Activated effector memory CD4-positive, alpha-beta T cell treated with anti-CD3 and anti-CD28 coated beads, Interleukin-2, amount 50 U/mL, for 16 hours (primary cell): ENCODE measurements at places on chromosomes 5 and 9.

GRCh38 chr5:7330256-7330655 is 65.7 kb upstream of the ADCY2 start:
- DNase-seq = no peak

DNA sequence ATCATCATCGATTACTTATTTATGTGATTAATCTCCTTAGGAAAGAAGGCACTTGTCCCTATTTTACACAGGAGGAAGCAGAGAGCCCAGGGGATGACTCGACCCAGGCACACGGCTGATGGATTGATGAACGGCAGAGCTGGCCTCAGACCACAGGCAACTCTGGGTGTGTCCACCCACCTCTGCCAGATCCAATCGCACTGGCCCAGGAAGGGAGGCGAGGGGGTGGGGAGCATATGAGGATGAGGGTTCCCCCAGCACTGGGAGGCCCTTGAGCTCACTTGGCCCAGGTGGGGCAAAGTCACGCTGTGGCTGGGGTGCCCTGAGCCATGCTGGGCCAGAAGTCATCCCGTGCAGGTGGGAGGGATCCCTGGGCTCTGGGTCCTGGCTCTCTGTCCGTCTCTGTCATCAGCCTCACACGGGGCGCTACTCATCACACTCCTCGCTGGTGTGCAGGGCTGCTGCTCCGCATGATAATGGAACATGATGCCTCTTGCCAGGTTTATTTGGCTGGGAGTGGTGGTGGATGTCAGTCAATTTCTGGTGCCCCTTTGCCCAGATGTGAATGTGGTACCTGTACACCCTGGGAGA is 160.1 kb downstream of the GAPVD1 start:
- no peak for DNase-seq

GRCh38 chr9:116899337-116900006 is 212.4 kb downstream of the TRIM32 start:
- no peak for DNase-seq

- DNase-seq = peak; percentile 80
Observed at GRCh38 chr5:139246394-139246793, 47.1 kb upstream of the MATR3 start.

DNA sequence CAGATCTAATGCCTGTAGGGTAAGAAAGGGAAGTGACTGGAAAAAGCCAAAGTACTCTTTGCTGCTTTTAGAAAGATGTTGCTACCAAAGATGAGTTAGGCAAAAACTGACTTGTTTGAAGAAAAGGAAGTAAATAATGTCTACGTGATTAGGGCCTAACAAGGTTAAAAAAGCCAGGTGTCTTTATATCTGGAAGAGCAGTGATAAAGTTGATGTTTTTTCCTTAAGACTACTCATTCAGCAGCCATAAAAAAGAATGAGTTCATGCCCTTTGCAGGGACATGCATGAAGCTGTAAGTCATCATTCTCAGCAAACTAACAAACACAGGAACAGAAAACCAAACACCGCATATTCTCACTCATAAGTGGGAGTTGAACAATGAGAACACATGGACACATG is 13.5 kb upstream of the AMACR start:
- no peak for DNase-seq

GRCh38 chr5:177455661-177456590 is 9.3 kb downstream of the PRR7 start:
- peak; percentile 98 for DNase-seq

DNA sequence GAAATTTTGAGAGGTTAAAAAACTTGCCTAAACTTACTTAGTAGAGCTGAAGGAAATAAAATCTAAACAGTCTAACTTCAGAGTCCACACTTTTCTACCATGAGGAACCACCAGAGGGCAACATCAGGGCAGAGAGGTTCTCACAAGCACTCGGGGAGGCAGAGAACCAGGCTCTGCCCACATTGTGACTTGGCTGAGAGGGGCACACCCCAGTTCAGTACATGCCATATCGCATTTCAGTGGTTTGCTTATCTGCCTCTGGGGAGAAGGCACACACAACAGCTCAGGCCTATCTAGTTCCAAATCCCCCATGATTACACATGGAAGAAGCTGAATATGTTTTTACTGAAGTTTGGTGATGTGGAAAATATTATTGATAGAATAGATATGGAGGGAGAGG is 49.2 kb downstream of the EQTN start:
- DNase-seq = no peak

DNA sequence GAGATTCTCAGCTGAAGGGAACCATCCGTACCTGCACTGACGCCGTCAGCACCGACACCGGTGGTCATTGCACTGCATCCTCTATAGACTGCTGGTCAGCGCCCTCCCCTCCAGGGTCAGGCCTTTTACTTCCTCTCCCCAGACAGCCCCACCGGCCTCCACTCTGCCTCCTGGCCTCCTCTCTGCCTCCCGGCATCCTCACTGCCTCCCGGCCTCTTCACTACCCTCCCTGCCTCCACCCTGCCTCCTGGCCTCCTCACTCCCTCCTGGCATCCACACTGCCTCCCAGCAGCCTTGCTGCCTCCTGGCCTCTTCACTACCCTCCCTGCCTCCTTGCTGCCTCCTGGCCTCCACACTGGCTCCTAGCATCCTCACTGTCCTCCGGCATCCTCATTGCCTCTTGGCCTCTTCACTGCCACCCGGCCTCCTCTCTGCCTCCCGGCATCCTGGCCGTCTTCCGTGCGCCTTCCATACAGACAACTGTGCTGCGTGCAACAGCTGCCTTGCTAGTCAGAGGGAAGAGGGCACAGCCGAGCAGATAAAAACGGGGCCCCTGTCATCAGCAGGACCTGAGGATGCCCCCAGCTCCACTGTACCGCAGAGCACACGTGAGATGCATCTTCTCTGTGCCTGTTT is 62.0 kb downstream of the VAV2 start:
- no peak for DNase-seq

- DNase-seq = no peak
Observed at GRCh38 chr5:150781706-150782614, 3.4 kb downstream of the SMIM3 start.

GRCh38 chr5:148808864-148809642 is 17.4 kb upstream of the ADRB2 start:
- DNase-seq = peak; percentile 69

GRCh38 chr5:9376363-9377117 is 169.3 kb downstream of the SEMA5A start:
- DNase-seq = no peak

DNA sequence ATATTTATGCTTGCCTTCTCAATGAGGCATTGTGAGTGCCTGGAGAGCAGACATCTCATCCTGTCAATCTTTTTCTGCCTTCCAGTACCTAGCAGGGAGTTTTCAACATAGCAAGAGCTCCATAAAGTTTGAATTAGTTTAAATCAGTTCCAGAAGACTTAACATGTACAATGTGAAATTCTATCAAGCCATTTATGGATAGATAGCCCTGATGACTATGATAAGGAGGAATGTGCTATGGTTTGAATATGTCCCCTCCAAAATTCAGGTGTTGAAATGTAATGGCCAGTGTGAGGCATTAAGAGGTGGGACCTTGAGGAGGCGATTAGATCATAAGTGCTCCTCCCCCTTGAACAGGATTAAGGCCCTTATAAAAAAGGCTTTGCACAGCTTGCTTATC is 306.9 kb upstream of the SMARCA2 start:
- no peak for DNase-seq

- DNase-seq = no peak
Observed at GRCh38 chr5:66197764-66198405, 53.8 kb downstream of the SREK1 start.

DNA sequence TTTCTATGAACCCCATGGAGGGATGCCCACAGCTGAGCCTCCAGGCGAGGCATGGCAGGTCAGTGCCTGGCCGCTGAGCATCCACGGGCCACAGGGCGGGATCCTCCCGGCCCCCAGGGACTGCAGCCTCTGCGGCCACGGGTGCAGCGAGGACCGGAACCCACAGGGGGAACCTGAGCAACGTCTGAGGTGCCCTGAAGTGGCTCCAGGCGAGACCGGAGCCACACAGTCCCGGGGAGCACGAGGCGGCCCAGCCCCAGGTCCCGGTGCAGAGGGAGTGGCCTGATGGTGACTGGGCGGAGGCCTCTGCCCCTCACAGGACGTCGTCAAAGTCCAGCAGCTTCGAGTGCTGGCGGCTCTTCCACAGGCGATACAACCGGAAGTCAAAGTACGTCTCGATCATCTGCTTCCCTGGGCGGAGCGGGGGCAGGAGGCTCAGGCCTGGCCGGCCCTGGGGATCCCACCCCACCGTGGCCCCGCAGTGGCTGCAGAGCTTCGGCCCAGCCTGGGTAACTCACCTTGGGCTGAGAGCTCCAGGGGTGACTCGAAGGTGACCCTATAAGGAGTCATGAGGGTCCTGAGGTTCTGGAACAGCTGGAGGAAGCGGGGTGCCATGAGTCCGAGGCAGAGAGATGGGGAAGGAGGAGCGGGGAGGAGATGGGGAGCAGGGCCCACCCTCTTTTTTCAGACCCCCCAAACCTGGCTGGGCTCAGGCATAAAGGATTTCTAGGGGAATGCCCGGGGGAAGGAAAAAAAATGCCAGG is 8.1 kb upstream of the ENTPD8 start:
- no peak for DNase-seq

DNA sequence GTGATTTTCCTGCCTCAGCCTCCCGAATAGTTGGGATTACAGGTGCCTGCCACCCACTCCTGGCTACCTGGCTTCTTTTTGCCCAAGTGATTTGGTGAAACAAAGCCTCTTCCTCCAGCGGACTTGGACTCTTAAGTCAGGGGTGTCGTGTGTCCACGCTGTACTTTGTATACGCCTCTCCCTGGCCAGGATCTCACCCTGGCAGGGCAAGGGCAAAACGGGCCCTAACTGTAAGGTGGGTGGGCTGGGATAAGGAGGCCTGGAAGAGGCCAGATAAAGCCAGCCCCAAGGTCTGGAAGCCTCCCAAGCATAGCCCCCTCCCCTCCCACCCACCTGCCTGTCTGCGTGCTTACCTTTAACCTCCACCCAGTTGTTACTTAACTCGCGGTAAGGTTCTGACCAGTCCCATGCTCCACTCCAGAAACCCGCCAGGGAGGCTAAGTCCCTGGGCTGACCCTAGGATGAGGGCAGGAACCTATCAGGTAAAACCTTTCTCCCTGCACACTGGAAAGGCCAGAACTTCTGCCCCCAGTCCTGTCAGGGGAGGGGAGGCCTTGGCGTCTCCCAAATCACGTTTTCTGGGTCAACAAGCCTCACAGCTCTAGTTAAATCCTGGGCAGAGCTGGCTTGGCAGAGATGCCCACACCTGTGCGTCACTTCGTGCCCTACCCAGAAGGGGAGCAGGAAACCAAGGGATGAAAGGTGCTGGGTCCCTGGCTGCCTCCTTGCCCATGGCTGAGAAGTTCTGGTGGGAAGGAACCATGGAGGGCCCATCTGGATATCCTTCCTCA is 8.4 kb downstream of the CDK9 start:
- no peak for DNase-seq

DNA sequence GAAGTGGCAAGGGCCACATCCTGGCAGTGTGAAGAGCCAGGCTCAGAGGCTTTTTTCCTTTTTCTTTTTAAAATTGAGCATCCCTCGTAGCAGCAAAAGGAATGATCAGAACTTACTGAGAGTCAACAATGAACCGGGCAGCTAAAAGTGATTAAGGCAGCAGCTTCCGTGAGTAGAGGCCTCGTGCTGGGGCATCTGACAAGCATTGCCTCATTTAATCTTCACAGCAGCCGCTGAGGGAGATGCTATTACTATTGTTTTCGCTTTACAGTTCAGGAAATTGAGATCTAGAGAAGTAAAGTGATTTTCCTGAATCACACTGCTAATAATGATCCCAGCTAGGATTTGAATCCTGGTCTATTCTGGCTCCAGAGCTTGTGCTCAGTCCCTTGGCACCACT is 30.7 kb upstream of the PTGS1 start:
- no peak for DNase-seq

DNA sequence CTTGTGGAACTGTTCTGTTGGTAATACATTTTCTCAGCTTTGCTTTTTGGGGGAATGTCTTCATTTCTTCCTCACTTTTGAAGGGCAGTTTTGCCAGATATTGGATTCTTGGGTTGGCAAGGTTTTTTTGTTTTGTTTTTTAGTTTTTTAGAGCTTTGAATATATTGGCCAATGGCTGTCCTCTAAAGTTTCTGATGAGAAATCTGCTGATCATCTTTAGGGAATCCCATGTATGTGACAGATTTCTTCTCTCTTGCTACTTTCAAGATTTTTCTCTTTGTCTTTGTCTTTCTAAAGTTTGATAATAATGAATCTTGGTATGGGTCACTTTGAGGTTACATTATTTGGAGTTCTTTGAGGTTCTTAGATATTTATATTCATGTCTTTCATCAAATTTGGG is 227.4 kb downstream of the FBXL7 start:
- no peak for DNase-seq

GRCh38 chr9:37575921-37576721 is at the start of gene FBXO10:
FBXO10 (minus strand) TSS chr9:37576380; CDS start chr9:37541768, 34,612 bp downstream.
- peak; percentile 80 for DNase-seq
